A549 treated with dexamethasone at 1 μM for 4 hours (cell line): ENCODE measurements at places on chromosomes 16 and 17. TPM values are rescaled to one million over a fixed set of nuclear protein-coding genes. Genes with fewer than 3 reads are reported as not detected.

Gene CACNG5
- 0.11 TPM in 1 of 5 replicates, not detected in the others for total RNA-seq

Gene ETV4
- 53.6 to 68.6 TPM (median 65.1 TPM) in 5 replicates for total RNA-seq

Gene NACA2
- 0.13 TPM in 1 of 5 replicates, not detected in the others for total RNA-seq

Gene MYH2
- not detected in 5 replicates for total RNA-seq

Gene ATP2C2
- 0.09 to 0.18 TPM (median 0.11 TPM) in 5 replicates for total RNA-seq

Gene CTRB1
- total RNA-seq, result 0.18 TPM in 1 of 5 replicates, not detected in the others

Gene TP53TG3F
- total RNA-seq, result 0.05 to 0.22 TPM (median 0.07 TPM) in 5 replicates

Gene ENO3
- 39.2 to 50.6 TPM (median 42.0 TPM) in 5 replicates for total RNA-seq

Gene IQCK
- 9.3 to 11.2 TPM (median 10.7 TPM) in 5 replicates for total RNA-seq

Gene TMC8
- 0.14 to 0.45 TPM (median 0.18 TPM) in 5 replicates for total RNA-seq
